ENCODE measurements at places on chromosomes 6 and 20.

GRCh38 chr6:9467741-9468140 is 947.1 kb downstream of the TFAP2A start:
- no peak for DNase-seq

- DNase-seq, result peak; percentile 30
These were observed 19.5 kb upstream of the UBE2J1 start for GRCh38 chr6:89371849-89372505.

- no peak for DNase-seq
These were observed 35.0 kb downstream of the SIRPA start for GRCh38 chr20:1930165-1930564.

GRCh38 chr6:156174031-156174890 is 602.9 kb upstream of the ARID1B start:
- no peak for DNase-seq

DNA sequence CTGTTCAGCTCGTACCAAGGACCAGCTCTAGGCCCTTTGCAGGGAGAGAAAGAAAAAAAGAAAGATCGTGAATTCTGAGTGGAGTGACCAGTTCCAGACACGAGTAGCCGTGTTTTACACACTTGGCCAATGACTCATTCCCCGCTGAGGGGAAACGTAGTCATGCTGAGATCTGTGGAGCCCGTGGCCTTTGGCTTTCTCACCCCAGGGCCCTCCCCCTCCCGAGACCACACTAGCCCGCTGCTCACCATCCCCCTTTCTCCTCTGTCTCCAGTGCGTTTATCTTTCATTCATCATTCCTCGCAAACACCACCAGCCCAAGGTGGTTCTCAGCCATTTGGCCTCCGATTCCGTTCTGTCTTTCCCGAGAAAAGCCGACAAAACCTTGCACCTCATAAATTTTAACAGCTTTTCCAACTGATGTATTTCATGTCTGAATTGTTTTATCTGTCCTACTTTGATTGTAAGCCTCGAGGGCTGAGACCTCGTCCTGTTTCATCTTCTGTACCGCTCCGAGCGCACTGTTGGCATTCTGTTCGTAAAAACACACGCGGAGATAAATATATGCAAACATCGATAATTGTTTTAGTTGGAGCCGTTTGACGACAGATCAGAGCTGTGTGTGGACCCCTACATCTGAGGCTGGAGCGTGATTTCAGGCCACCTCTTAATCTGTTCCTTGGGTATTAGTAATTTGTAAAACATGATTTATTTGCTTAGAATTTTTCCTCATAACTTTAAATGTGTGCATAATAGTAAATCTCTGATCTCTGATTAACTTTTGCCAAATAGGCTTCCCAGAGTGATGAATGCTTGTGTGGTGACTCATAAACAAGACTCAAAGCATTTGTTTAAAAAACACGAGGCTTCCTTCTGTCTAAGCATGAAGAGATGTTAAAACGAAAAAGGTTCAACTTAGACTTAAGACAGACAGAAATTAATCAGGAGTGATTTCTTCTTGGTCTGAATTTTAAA is 336.6 kb downstream of the CDH4 start:
- DNase-seq, result no peak

DNA sequence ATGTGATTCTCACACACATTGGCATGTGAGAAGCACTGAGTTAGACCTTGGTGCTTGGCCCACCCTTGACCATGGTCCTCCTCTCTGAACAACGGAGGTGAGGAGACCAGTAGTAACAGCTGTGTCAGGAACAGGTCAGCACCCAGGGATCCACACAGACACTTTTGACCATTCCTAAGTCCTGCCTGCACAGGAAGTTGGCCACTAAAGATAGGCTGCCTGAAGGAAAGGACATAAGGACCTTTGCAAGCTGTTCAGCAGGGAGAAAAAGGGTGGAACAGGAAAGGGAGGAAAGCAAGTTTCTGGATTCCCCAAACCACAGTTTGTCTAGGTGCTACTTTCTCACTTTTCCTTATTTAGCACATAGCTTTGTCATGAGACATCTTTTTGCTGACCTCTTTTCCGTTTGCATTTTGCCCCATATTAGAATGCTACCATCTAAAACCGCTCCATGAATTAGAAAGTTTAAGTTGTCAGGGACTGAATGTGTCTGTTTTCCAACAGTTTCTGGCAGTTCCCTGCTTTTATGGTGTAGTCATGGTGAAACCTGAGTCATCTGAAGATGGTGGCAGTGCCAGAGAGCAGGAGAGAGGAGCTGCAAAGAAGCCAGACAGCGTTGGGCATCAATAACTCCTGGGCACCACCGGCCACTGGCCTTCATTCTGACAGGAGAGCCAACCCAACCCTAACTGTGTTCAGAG is 1.1 kb upstream of the CD109 start:
- DNase-seq, result no peak

All from NCI-H2081 treated with DMSO at 0.1 percent for 48 hours (cell line).